Foreskin melanocyte (primary cell): ENCODE measurements at places on chromosomes 16 and 17.
A peak's percentile ranks its signal among the peaks of the same experiment; 100 is the strongest.

- DNase-seq: no peak
Measured at GRCh38 chr16:82183004-82183397, 13.0 kb upstream of the MPHOSPH6 start.

DNA sequence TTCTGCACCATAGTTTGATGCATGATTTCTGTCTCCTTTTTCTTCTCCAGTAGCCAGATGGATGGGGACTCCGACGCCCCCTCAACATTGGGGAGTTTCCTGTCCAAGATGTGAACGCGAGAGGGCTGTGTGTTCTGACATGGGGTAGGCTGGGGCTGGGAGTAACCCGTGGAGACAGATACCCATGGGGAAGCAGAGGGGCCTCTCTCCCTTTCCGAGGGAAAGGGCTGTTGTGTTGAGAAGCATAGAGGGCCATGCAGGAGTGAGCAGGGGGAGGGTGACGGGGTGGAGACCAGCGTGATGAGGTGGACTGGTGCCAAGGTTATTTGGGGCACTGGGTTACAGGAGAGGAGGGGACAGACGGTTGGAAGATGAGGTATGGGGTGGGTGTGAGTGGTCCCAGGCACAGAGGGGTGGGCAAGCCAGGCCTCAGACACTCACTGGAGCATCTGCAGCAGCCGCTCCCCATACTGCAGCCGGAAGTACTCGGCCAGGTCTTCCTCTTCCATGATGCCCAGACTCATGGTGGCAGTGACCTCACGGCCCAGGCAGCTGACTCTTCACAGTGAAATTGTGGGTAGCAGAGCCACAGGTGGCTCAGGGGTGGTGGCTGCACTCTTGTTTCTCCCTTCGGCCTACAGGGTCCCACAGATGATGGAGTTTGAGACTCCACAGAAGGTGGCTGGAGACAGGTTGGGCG lies 400 bp downstream of the CCDC42 start:
- no peak for DNase-seq

DNA sequence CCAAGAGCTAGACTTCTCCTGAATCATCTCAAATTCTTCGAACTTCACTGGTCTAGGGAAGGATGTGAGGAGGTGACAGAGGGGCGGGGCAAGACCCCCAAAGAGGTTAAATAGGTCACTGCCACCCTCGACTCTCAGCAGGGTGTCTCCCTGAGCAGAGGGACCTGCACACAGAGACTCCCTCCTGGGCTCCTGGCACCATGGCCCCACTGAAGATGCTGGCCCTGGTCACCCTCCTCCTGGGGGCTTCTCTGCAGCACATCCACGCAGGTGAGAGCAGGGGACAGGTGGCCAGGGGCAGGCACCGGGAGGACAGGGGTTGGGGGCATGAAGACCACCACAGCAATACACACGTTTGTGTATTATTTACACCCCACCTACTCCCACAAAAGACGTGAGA lies 9.2 kb downstream of the CCL17 start:
- no peak for DNase-seq

DNA sequence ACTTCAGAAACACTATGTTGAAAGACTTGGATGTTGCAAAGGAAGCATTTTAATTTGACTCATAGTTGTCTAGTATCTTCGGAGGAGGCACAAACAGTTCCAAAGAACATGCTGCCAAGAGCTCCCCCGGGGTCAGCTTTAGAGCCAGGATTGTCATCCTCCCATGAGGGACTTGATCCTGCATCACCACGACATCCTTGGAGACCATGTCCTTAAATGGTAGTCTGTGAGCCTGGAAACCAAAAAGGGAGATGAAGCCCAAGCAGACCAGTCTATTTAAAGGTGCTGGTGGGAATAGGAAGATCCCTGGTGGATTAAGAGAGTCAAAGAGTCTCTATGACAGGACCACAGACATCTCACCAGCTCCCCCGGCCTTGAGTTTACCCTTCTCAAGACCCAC lies 33.3 kb upstream of the DYNLRB2 start:
- DNase-seq: no peak

DNA sequence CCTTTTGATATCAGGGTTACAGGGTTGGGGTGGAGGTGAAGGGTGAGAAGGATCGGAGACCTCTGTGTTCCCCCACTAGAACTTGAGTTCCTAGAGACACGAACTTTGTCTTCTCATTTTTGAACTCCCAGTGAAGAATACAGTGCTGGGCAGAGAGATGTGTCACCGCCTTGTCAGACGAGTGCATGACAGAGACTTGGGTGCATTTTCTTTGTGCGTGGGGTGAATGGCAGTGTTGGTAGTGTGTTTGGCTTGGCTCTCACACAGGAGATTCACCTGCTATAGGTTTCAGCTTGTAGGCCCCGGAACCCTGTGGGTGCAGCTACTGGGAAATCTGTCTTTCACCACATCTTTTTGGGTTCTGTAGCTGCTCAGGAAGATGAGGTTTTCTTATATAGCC lies 40.0 kb upstream of the CCR7 start:
- DNase-seq: no peak

- DNase-seq: peak; percentile 59
Measured at GRCh38 chr17:64146418-64147109, 16.6 kb upstream of the ERN1 start.
